Left lung (tissue), 14 donors: ENCODE measurements at places on chromosomes 1 and 21. TPM values are rescaled to one million over a fixed set of nuclear protein-coding genes. Genes with fewer than 3 reads are reported as not detected.

GRCh38 chr21:44413566-44414290, 41.6 kb upstream of the LRRC3 start:
- H3K4me3 ChIP-seq = no peak overlapping the region
- no peak for DNase-seq
- no peaks in the 10 kb centered on the region for H3K27me3 ChIP-seq
- H3K27ac ChIP-seq = no peak overlapping the region
- H3K36me3 ChIP-seq = peaks cover 50% of the 10 kb centered on the region

DNA sequence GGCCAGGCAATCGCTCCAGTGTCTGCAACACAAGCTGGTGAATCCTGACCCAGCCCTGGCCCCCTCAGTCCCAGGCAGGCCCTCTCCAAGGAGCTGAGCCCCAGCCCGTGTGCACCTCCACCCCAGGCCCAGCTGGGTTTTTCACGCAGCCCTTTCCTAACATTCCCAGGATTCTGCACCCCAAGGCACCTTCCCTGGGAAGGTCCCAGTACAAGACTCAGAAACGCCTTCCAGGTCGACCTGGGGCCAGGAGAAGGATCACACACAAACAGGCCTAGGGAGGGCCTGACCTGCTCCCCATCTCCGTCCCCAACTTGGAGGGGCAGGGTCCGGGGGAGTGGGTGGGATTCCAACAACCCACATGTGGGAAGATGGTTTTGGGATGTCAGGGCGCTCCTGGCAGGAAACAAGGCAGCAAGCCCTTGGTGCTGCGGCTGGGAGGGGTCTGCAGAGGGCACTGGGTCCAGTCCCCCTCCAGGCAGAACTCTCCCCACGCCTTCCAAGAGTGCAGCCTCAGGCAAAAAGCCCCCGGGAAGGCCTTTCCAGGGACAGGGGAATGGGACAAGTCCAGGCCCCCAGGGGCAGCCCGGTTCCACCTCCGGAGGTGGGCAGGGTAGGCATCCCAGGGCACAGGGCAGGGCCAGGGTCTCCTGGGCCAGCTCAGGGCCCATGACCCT, 58.3 kb downstream of the KCNAB2 start:
- no peak overlapping the region for H3K4me3 ChIP-seq
- no peak overlapping the region for H3K27ac ChIP-seq
- no peaks in the 10 kb centered on the region for H3K4me1 ChIP-seq

DNA sequence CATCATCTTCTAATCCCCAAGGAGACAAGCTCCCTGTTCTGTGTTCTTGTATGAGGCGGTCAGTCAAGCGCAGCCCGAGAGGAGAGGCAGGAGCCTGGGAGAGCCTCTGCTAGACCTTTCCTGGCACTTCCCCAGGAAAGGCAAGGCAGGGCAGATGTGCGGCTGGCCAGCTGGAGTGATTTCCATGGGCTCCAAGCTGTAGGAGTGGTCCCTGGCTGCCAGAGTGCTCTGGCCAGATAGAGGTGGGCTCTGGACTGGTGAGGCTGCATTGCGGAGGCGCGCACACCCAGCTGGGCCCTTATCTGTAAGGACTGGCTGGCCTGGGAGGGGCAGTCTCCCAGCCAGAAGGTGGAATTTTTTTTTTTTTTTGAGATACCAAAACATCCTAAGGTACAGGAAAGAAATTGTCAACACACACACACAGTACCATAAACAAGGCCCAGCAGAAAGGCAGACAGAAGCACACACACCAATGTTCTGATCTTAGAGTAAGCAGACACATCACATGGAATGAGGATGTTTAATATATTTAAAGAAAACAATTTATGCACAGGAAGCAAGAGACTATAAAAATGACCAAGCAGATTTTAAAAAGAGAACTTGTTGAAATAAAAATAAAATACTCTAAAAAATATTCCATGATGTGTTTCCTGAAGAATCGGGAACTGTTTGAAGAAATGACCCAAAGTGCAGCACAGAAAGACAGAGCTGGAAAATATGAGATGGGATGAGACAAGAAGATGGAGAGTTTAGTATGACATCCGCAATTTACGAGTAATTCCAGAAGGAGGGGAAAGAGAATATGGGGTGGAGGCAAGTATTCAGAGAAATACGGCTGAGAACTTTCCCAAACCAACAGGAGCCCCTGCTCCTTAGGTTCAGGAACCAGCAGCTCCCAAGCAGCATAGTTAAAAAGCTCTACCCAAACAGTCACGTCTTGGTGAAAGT, 13.4 kb downstream of the IBA57 start:
- peaks cover 32% of the 10 kb centered on the region for H3K4me1 ChIP-seq
- peak overlapping the region; percentile 59 for H3K27ac ChIP-seq
- DNase-seq = peak; percentile 31
- no peak overlapping the region for H3K4me3 ChIP-seq

DNA sequence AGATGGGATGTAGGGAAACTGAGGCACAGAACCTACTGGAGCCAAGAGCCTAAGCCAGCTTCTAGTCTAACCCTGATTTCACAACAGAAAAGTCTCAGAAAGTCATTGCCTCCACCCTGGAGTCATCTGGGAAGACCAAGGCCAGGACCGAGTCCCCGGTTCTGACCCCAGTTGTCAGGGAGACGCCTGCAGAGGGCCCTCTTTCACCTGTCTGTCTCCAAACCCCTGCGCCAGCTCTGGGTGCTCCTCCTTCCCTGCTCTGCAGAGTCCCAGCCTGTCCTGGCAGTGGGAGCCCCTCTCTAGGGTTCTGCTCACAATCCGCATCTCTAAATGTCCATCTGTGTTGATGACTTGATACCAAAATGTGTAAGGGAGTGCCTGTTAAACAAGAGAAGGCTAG, 149.7 kb downstream of the PGBD5 start:
- no peak for DNase-seq
- peaks cover 3% of the 10 kb centered on the region for H3K4me1 ChIP-seq
- H3K27me3 ChIP-seq = no peaks in the 10 kb centered on the region

DNA sequence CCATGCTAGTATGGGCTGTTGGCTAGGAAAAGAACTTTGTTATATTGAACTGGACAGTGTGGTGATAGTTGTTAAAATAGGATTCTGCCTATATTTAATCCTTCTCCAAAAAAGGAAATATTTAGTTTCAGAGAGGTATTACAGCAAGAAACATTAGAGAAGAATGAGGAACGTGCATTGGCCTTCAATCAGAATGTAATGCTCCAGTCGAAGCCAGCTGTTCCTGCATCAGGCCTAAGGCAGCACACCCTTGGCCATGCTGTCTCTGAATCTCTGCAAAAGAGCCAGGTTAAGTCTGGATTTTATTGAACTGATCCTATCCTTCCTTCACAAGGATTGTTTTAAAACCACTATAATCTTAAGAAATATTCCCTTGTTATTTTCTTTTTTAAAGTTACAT, 35.3 kb upstream of the RALGPS2 start:
- no peaks in the 10 kb centered on the region for H3K36me3 ChIP-seq
- H3K4me1 ChIP-seq = no peaks in the 10 kb centered on the region
- DNase-seq = no peak
- no peak overlapping the region for H3K27ac ChIP-seq
- H3K27me3 ChIP-seq = no peaks in the 10 kb centered on the region
- no peak overlapping the region for H3K4me3 ChIP-seq

GRCh38 chr1:98661544-98662355, at the start of gene SNX7:
Gene SNX7, plus strand, starts transcription at chr1:98661721. Its CDS starts 11 bp downstream, at chr1:98661732.
- peak within 1 kb of the TSS; percentile 84 for H3K4me3 ChIP-seq
- H3K27ac ChIP-seq = peak within 1 kb of the TSS; percentile 89
- DNase-seq = peak; percentile 89
- H3K36me3 ChIP-seq = no peaks in the 10 kb centered on the region
- peaks cover 5% of the 10 kb centered on the region for H3K4me1 ChIP-seq

GRCh38 chr1:244431166-244431565, 20.5 kb downstream of the ADSS2 start:
- H3K4me1 ChIP-seq = peaks cover 4% of the 10 kb centered on the region
- no peak overlapping the region for H3K27ac ChIP-seq
- H3K36me3 ChIP-seq = no peaks in the 10 kb centered on the region
- no peak overlapping the region for H3K4me3 ChIP-seq

DNA sequence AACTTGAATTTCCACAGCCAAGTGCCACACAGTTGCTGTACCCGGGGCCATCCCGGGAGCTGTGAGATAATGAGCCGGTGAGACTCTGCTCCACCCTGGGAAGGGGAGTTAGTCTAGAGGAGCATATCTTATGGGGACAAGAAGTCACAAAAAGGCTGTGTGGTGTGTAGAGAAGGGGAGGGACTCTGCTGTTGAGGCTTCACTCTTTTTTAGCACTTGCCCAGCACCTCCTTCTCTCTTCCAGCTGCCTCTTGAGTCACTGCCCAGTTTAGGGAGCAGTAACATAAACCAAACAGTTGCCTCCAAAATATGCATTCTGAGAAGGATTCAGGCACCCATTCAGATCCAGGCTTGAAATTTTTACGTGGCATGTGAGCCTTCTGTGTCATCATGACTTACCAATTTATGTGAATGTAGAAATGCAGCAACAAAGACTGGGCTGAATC, 744 bp upstream of the WDR26 start:
- no peak for DNase-seq
- peak overlapping the region; percentile 94 for H3K27ac ChIP-seq
- H3K27me3 ChIP-seq = no peaks in the 10 kb centered on the region
- peak overlapping the region; percentile 93 for H3K4me3 ChIP-seq

DNA sequence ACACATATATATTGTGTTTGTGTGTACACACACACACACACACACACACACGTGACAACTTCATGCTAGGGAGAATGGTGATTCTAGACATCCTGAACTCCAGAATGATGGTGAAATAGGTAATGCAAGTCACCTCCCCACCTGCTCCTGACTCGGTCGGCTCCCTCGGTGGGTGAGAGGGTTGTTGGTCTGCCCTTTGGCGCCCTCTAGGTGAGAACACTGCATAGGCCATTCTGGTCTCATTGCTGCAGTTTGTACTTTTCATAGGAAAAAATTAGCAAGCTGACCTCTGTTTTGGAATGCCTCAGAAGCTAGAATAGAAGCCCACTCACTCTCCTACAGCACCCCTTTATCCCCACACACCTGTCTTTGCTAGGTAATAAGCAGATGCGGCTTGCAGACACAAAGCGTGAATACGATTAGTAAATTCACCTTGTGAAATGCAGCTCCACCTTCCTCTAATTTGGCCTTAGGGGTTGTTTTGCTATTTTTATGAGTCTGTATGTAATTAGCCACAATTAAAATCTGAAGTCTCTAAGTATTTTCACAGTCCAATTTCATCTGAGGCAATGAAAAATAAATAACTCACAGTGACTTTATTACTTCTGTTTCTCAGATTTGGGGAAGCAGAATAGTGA, 130.0 kb upstream of the KCNJ15 start:
- DNase-seq = peak; percentile 43
- H3K27ac ChIP-seq = no peak overlapping the region
- H3K36me3 ChIP-seq = no peaks in the 10 kb centered on the region
- H3K27me3 ChIP-seq = no peaks in the 10 kb centered on the region
- no peaks in the 10 kb centered on the region for H3K4me1 ChIP-seq
- no peak overlapping the region for H3K4me3 ChIP-seq

GRCh38 chr1:182699393-182700350, 15.3 kb upstream of the RGS8 start:
- no peak overlapping the region for H3K27ac ChIP-seq
- H3K4me1 ChIP-seq = no peaks in the 10 kb centered on the region
- H3K4me3 ChIP-seq = no peak overlapping the region

- H3K27me3 ChIP-seq = no peaks in the 10 kb centered on the region
- H3K4me3 ChIP-seq = no peak overlapping the region
- DNase-seq = no peak
- H3K4me1 ChIP-seq = no peaks in the 10 kb centered on the region
- H3K36me3 ChIP-seq = no peaks in the 10 kb centered on the region
Measured at GRCh38 chr1:219781491-219781890, 146.9 kb downstream of the SLC30A10 start.

- no peak overlapping the region for H3K4me3 ChIP-seq
- H3K4me1 ChIP-seq = no peaks in the 10 kb centered on the region
- no peaks in the 10 kb centered on the region for H3K27me3 ChIP-seq
- H3K36me3 ChIP-seq = no peaks in the 10 kb centered on the region
Measured at GRCh38 chr21:23822760-23823159, 1784.5 kb downstream of the MRPL39 start.

DNA sequence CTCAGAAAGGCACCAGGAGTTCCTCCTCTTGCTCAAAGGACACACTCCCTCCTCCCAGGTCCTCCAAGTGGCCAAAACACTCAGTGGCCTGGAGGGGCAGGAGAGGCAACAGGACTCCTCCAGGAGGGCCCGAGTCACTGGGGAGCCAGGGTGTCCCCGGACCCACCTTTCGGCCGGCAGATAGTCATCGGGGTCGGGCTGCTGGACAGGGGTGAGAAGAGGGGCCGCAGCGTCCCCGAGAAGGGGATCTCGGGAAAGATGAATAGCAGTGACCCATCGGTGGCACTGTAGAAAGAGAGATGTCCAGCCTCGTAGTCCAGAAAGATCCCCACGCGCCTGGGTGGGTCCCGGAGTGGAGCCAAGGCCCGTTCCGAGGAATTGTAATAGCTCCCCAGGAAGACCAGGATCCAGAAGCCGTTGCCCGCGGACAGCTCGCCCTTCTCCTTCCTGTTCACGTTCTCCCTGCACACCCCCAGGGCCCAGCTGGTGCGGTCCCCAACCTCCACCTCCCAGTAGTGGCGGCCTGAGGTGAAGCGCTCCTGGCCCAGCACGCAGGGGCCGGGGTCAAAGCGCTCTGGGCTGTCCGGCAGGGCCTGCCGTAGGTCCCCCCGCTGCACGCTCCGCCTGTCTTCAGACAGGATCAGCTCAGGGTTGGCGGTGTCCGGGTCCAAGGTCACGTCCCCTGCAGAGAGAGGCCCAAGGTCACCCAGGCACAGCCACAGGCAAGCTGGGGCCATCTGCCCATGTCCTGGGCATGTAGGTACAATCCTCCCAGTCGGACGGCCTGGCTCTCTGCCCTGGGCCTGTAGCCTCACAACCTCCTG, 11.9 kb downstream of the TRIM11 start:
- no peak overlapping the region for H3K27ac ChIP-seq
- H3K4me1 ChIP-seq = peaks cover 2% of the 10 kb centered on the region
- H3K4me3 ChIP-seq = no peak overlapping the region
- no peak for DNase-seq

DNA sequence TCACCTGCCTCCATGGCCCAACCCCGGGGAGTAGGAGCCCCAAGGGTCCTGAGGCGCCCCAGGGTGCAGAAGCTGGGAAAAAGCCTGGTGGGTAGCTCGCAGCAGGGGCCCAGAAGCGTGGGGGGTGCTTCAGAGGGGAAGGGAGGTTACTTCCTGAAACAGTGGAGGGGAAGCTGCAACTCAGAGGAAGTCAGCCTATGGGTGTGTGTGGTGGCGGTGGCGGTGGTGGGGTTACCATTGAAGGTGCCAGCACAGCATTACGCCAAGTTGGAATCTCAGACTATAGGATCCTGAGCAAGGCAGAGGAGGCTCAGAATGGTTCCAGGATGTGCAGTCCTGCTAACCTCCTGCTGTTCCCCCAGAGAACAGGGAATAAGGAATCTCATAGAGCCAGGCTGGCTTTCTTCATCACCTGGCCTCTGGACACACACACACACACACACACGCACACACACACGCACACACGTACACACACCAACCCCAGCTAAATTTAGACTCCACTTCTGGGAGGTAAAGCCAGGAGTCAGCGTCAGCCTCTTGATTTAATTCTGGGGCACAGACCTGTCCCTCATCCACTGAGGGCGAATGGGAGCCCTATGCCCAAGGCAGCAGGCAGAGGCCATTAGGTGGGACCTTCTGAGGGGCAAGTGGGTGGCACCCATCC, 1.3 kb downstream of the DENND4B start:
- H3K36me3 ChIP-seq = no peaks in the 10 kb centered on the region
- peak overlapping the region; percentile 99 for H3K27ac ChIP-seq
- peak; percentile 81 for DNase-seq
- H3K27me3 ChIP-seq = no peaks in the 10 kb centered on the region

TMEM54 gene
- 87.0 TPM for total RNA-seq

TAF1A gene
- total RNA-seq = 9.8 TPM

S100A12 gene
- total RNA-seq = 178 TPM

RCC1 gene
- total RNA-seq = 36.3 TPM

GBP4 gene
- 30.3 TPM for total RNA-seq

PLEKHO1 gene
- 51.2 TPM for total RNA-seq
